Uterus (tissue), 4 donors: ENCODE measurements at places on chromosomes 11 and 22. TPM values are rescaled to one million over a fixed set of nuclear protein-coding genes. Genes with fewer than 3 reads are reported as not detected.

The MFNG gene
- total RNA-seq, result 7.6 TPM

The KLHDC7B gene
- total RNA-seq, result not detected

The SLC25A45 gene
- 5.9 TPM for total RNA-seq

GRCh38 chr22:45657701-45658100, 13.9 kb upstream of the ATXN10 start:
- DNase-seq, result no peak

DNA sequence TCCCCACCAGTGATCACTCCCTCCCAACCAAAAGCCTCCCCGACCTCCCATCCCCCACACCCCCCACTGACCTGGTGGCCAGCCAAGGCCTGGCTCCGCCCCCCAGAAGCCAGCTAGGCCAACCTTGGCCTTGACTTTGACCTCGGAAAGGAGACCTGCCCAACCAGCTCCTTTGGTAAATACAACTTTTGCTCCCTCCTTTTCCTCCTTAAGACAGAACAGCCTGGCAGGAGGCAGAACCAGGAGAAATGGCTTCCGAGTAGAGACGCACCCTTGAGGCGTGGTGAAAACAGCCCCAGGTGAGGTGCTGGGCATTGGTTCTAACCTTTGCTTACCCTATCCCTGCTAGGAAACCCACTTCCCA, 27.0 kb downstream of the PLEKHA7 start:
- DNase-seq, result no peak

The AHNAK gene
- total RNA-seq, result 754 TPM

- no peak for DNase-seq
Observed at GRCh38 chr11:128804481-128804880, 62.6 kb downstream of the KCNJ1 start.

The TMEM80 gene
- 2.6 TPM for total RNA-seq

DNA sequence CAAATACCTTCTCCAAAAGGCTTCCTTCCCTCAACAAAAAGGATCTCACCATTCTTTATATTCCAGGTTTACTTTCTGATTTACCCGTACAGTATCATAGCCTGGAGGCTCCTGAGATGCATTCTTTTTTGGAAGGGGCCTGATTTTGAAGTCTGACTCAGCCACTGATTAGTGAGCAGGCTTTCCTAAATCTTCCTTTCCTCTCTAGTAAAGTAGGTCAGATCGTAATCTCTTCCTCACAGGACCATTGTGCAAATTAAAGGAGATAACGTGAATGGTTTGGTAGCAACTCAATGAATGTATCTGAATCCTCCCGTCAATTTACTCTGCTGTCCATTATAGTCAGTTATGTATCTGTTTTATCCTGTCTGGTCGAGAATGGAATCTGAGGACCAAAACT, 227.7 kb upstream of the ANO5 start:
- no peak for DNase-seq

DNA sequence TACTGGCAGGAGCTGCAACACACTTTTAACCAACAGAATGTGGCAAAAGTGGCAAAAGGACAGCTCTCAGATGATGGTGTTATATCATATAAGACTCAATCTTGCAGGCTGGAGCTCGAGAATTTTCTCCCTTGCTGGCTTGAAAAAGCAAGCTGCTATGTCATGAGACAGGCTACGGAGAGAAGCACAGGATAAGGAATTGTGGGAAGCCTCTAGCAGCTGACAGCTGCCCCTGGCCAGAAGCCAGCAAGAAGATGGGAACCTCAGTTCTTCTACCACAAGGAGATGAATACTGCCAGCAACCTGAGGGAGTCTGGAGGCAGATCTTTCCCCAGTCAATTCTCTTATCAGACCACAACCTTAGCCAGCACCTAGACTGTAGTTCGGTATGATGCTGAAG, 24.6 kb downstream of the FXYD6 start:
- peak; percentile 61 for DNase-seq

DNA sequence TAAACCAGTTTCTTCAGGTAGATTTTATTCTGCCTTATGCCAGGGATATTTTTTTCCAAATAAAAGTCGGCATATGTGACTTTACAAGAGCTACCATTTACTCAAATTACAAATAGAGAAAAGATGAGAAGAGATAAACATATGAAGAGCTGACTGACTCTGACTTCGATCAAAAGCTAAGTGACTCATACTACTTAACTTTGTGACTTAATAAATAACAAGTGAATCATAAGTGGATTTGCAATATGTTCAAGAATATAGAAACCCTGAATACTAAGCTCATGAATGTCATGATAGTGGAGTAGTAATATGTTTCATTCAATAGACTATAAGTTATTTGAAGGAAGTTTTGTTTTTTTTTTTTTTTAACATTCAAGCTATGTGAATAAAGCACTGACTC, 130.5 kb upstream of the ANO3 start:
- no peak for DNase-seq

DNA sequence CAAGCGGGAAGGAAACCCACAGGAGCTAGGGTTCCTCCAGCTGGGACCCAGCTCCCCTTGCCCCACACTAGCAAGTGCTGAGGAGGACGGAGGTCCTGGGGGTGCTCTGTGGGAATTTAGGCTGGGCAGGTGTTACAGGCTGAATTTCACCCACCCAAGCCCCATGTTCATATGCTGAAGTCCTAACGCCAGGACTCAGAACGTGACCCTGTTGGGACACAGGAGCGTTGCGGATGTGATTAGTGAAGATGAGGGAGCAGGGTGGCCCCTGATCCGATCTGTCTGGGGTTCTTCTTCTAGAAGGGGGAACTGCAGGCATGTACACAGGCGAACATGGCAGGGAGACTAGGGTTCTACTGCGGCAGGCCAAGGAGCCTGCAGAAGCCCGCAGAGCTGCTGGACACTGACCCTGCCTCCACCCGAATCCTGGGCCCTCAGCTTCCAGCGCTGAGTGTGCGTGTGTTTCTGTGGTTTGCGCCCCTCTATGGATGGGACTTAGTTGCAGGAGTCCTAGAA, 103.4 kb upstream of the FGF3 start:
- DNase-seq, result no peak

The CSF2RB gene
- 3.4 TPM for total RNA-seq

The CALCB gene
- 0.21 TPM for total RNA-seq

- no peak for DNase-seq
Observed at GRCh38 chr22:36334081-36334820, 53.5 kb downstream of the MYH9 start.

DNA sequence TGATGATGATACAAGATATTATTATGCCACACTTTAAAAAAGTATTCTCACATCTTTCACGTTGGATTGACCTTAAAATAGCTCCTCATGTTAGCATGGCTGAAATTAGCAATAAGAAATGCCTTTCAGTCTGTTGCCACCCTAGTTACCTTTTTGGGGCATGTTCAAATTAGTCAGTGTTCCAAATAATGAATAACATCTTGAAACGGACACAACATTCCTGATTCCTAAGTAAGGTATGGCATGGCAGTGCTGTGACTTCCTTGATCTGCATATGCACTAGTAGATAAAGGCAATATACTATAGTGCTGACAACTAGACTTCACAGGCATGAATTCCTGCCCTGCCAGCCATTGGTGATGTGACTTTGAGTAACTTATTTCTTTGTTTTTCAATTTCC, 914.5 kb downstream of the METTL15 start:
- no peak for DNase-seq

- no peak for DNase-seq
Observed at GRCh38 chr11:120295099-120295498, 30.0 kb upstream of the TLCD5 start.

GRCh38 chr22:31652088-31652487, 9.9 kb downstream of the PISD start:
- no peak for DNase-seq

DNA sequence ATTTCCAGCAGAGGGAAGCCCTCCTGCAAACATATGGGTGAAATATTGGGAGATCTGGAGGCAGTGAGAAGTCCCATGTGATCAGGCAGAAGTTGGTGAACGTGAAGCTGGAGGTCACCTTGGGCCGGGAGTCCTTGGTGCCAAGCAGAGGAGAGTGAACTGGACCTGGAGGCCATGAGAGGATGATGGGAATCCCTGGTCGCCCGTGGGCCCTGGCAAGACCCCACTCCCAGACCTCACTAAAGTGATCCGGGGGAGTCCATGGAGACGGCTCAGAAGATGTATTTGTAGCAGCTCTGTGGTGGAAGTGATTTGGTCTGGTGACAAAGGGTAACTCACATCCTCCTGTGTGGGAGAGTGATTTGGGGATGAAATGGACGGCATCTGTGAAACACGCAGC, 71.0 kb downstream of the ARHGAP8 start:
- DNase-seq, result no peak

The OAF gene
- 90.1 TPM for total RNA-seq

DNA sequence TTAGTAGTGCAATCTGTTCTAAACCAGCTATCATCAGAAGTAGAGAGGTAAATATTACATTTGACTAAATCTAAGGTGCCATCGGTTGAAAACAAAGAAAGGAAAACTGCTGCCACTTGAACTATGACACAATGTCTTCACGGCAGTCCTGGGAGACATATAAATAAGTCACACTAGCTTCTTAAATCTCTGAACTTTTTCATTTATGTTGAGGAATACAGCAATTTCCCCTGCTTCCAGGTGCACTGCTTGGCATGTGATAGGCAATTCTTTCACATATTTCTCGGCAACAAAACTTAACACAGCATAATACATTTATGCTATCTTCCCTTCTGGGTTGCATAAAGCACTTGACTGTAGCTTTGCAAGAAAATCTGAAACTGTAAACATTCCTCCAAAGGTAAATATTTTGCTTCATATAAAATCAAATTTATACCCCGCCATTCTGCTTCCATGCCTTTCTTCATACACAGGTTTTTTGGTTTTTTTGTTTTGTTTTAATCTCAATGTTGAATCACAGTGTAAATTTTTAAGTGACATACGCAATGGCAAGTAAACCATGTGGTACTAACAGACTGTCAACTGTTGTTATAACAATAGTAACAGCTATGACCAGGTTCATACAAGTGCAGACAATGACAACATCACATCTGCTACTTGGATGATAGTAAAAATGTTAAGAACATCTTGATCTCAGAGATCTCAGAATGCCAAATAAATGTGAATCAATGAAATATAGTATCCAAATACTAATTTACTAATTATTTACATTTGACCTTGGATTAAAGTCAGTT, 18.2 kb downstream of the USP28 start:
- DNase-seq, result no peak

DNA sequence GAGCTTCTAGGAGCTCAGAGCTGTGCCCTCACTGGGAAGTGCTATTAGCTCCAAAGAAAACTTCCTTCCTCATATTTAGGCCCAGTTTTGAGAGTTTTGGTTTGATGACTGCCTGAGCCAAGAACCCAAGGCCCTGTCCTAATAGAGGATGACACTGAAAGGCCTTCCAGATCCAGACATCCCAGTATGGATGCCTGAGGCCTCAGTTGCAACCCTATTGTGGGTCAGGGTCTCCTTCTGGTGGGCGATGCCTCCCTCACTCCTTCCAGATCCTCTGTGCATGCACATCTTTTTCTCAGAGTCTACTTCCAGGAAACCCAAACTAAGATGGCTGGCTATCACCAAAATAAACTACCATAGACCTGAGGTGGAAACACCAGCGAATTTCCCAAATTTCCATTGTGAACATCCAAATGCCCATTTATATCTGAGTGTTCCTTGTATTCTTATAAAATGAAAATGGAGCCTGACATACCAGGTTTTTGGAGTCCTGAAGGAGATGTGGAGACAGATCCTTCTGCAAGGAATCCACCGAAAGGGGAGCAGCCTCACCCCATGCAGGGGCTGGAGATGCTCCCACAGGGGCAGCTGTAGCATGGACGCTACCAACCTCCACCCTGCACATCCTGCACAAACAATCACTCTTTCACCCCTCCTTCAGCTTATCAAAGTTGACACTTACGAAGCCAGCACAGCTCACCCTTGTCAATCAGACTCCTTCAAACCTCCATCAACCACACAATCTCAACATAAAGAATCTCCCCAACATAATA, 61.1 kb downstream of the GGTLC2 start:
- DNase-seq, result no peak
